ENCODE measurements at places on chromosomes 11 and 22. TPM values are rescaled to one million over a fixed set of nuclear protein-coding genes. Genes with fewer than 3 reads are reported as not detected.

OR4C3 gene
- not detected for total RNA-seq

DDX10 gene
- total RNA-seq: 113 TPM

MAJIN gene
- total RNA-seq: not detected

GRK2 gene
- total RNA-seq: 50.1 TPM

OR5B21 gene
- total RNA-seq: not detected

DNA sequence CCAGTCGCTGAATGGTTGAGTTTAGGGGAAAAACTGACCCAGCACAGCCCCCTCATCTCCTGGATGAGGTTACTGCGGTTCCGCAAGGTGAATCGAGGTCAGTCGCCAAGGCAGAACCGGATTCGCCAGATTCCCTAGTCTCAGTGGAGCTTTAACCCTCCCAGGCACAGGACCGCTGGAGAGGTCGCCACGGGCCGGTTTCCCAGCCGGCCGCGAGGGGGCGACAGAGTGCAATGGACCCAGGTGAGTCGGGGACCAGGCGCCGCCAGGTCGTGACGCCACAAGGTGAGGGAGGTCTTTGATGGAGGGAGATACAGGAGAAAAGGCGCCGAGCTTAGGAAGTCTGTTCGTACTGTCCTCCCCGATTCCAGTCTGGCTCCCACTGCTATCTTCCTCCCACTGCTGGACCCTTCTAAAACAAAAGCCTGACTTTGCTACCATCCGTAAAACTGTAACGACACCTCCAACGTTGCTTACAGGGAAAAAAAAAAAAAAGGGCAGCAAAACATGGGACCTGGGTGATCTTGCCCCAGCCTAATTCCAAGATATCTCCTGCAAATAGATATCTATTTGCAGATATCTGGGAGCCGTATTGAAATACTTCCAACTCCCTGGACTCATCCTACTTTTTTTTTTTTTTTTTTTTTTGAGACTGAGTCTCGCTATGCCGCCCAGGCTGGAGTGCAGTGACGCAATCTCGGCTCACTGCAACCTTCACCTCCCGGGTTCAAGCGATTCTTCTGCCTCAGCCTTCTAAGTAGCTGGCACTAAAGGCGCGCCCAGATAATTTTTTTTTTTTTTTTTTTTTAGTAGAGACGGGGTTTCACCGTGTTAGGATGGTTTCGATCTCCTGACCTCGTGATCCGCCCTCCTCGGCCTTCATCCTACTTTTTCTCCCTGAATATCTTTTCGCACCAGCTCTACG is 1.4 kb upstream of the GGA1 start:
- no peaks in the 10 kb centered on the region for H3K36me3 ChIP-seq
- peak overlapping the region; percentile 98 for H3K27ac ChIP-seq
- peak; percentile 90 for DNase-seq
- peaks cover 12% of the 10 kb centered on the region for H3K4me1 ChIP-seq

GRCh38 chr22:32144496-32145274 is 14.4 kb downstream of the C22orf42 start:
- H3K27me3 ChIP-seq: peaks cover 9% of the 10 kb centered on the region
- no peaks in the 10 kb centered on the region for H3K4me1 ChIP-seq
- no peak overlapping the region for H3K27ac ChIP-seq
- H3K36me3 ChIP-seq: no peaks in the 10 kb centered on the region

DNA sequence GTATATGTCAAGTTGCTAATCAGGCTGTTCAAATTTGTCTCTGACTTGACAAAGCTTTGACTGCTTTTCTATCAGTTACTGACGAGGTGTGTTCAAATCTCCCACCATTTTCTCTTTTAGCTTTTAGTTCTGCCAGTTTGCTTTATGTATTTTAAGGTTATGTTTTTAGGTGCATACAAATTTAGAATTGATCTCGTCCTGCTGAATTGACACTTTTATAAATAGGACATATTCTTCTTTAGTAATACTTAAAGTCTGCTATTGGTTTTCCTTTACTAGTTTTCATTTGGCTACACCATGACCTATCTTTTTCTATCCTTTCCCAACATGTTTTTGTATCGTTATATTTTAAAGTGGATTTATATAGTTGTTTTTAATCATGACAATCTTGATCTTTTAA is 65.7 kb upstream of the KCNQ1OT1 start:
- peaks cover 19% of the 10 kb centered on the region for H3K27me3 ChIP-seq
- no peak overlapping the region for H3K27ac ChIP-seq
- DNase-seq: no peak

GRCh38 chr22:44116331-44116730 is 64.4 kb upstream of the PARVG start:
- no peaks in the 10 kb centered on the region for H3K27me3 ChIP-seq
- H3K27ac ChIP-seq: no peak overlapping the region
- H3K4me3 ChIP-seq: no peak overlapping the region

DNA sequence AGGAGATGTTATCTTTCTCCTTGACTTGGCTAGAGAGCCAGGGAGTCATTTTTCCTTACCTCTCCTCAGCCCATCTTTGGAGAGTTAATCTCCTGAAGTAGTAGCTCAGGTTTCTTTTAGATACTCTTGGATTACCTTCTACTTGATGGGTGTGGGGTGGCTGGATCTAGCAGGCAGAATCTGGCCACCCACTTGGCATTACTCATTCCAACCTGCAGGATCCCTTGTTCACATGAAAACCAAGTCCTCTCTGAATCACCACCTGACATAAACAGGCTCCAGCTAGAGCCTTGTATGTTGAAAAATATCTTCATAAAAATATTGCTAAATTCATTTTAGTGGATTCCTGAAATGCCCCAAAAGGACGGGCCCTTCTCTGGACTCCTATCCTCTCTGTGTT is 250.6 kb upstream of the PLET1 start:
- no peaks in the 10 kb centered on the region for H3K36me3 ChIP-seq
- peaks cover 7% of the 10 kb centered on the region for H3K4me1 ChIP-seq
- peak; percentile 62 for DNase-seq
- no peak overlapping the region for H3K4me3 ChIP-seq
- peaks cover 53% of the 10 kb centered on the region for H3K27me3 ChIP-seq

GRCh38 chr11:28110821-28111200 is 2.6 kb downstream of the METTL15 start:
- peaks cover 5% of the 10 kb centered on the region for H3K36me3 ChIP-seq
- H3K27me3 ChIP-seq: no peaks in the 10 kb centered on the region
- peak overlapping the region; percentile 98 for H3K4me3 ChIP-seq
- H3K27ac ChIP-seq: peak overlapping the region; percentile 99
- no peak for DNase-seq

- no peak for DNase-seq
- no peak overlapping the region for H3K4me3 ChIP-seq
- no peak overlapping the region for H3K27ac ChIP-seq
- no peaks in the 10 kb centered on the region for H3K4me1 ChIP-seq
- no peaks in the 10 kb centered on the region for H3K27me3 ChIP-seq
Observed at GRCh38 chr11:76609736-76610370, 60.7 kb downstream of the LRRC32 start.

GRCh38 chr11:117881217-117881616 is 4.8 kb upstream of the FXYD6 start:
- DNase-seq: no peak
- no peak overlapping the region for H3K4me3 ChIP-seq
- no peak overlapping the region for H3K27ac ChIP-seq
- H3K4me1 ChIP-seq: no peaks in the 10 kb centered on the region
- peaks cover 66% of the 10 kb centered on the region for H3K27me3 ChIP-seq

- DNase-seq: no peak
- H3K36me3 ChIP-seq: no peaks in the 10 kb centered on the region
- H3K4me3 ChIP-seq: no peak overlapping the region
Observed at GRCh38 chr11:18204220-18204619, 31.6 kb downstream of the MRGPRX4 start.

- H3K27ac ChIP-seq: no peak overlapping the region
- peaks cover 5% of the 10 kb centered on the region for H3K4me1 ChIP-seq
- no peak overlapping the region for H3K4me3 ChIP-seq
- H3K36me3 ChIP-seq: peaks cover 57% of the 10 kb centered on the region
- no peaks in the 10 kb centered on the region for H3K27me3 ChIP-seq
Observed at GRCh38 chr11:94840209-94840608, 72.1 kb downstream of the AMOTL1 start.

DNA sequence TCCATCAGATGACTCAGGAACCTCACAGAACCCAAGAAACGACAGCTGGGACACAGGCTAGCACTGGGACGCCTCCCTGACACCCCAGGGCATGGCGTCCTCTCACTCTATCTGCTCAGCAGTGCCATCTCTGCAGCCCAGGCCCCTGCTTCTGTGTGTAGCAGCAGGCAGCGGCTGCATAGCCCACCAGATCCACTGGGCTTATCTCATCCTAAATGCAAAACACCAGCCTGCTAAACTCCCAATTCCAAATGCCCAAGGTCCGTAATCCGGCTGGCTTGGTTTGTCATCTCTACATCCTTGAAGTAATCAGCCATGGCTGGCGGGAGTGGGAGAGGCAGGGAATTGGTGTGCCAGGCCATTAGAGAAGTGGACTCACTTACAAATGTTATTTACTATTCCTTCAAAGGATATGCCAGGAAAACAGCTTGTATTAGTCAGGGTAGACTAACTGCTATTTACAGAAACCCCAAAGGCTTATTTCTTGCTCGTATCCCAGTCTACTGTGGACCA is 30.7 kb downstream of the SPATA19 start:
- peaks cover 11% of the 10 kb centered on the region for H3K27me3 ChIP-seq
- H3K27ac ChIP-seq: no peak overlapping the region
- no peaks in the 10 kb centered on the region for H3K36me3 ChIP-seq

DNA sequence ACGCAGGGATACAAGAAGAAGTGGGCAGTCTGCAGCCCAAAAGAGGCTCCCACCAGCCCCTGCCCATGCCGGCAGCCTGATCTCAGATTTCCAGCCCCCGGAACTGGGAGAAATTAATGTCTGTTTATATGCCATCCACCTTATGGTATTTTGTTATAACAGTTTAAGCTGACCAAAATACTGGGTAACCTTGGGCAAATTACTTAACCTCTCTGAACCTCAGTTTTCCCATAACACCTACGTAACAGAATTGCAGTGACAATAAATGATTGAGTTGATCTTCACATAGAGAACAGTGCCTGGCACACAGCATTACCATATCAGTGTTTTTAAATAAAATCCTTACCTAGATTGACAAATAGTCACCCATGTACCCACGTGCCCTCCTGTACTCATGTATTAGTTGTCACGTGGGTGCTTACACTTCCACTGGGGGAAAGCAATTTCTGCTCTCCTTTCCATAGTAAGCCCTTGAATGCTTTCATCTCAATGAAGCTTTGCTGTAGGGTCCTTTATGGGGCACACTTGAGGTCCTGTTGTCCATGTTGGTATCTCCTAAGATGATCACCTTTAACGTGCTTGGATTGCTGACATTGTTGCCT is 54.2 kb upstream of the PHF21A start:
- H3K27me3 ChIP-seq: peaks cover 11% of the 10 kb centered on the region
- H3K27ac ChIP-seq: no peak overlapping the region
- no peaks in the 10 kb centered on the region for H3K36me3 ChIP-seq
- no peak for DNase-seq
- H3K4me3 ChIP-seq: no peak overlapping the region

- no peak overlapping the region for H3K4me3 ChIP-seq
- no peak for DNase-seq
- no peak overlapping the region for H3K27ac ChIP-seq
- H3K4me1 ChIP-seq: peaks cover 2% of the 10 kb centered on the region
Observed at GRCh38 chr22:29574762-29575450, 6.0 kb downstream of the NIPSNAP1 start.

GRCh38 chr22:24725736-24726135 is 48.8 kb downstream of the PIWIL3 start:
- H3K4me3 ChIP-seq: no peak overlapping the region
- no peak overlapping the region for H3K27ac ChIP-seq
- no peak for DNase-seq
- peaks cover 7% of the 10 kb centered on the region for H3K4me1 ChIP-seq
- no peaks in the 10 kb centered on the region for H3K36me3 ChIP-seq

DNA sequence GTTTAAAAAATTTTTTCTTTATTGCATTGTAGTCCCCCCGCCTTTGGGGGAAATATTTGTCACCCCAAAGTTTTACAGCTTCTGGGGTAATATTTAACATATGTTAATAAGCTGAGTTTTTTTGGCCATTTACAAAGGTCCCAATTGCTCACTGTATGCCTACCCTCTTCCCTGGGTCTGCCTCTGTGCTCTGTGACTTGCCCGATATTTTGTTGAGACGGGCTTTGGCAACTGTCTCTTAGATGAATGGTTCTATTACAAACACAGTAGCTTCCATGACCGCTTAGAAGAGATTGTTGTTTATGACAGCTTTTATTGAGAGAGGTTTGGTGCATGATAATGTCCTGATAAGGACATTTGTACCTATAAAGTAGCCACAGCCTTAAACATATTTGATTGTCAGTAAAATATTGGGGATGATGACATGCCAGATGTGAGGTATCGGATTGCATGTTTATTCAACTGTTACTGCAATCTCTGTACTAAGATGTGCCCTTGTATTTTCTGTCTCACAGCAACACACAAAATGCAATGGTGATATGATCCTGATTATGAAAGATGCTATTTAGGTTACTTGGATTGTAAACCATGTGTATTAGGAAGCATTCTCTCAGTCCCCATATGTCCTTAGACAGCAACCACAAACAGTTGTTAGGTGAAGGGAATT is 103.1 kb downstream of the TEAD1 start:
- H3K4me1 ChIP-seq: peaks cover 37% of the 10 kb centered on the region
- no peak overlapping the region for H3K4me3 ChIP-seq
- no peaks in the 10 kb centered on the region for H3K27me3 ChIP-seq

- H3K27ac ChIP-seq: no peak overlapping the region
- H3K27me3 ChIP-seq: peaks cover 16% of the 10 kb centered on the region
- peak; percentile 57 for DNase-seq
- H3K4me1 ChIP-seq: no peaks in the 10 kb centered on the region
Observed at GRCh38 chr22:36986242-36986821, 32.9 kb downstream of the TST start.

DNA sequence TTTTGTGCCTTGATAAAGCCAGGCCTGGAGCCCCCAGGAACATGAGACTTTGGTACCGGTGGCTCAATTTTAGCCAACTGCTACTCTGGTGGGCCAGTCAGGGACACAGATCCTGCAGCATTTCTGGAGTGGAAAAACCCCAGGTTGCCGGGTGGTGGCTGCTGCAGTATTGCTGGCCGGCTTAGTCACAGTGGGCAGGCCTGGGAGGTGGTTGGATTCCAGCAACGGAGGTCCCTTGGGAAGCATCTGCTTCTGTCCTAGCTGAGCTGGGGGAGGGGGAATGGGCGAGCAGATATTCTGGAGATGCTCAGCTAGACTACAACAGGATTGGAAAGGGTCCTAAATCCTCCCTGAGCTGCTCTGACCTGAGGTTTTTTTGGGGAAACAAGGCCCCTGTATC is 31.6 kb upstream of the ACCSL start:
- no peak overlapping the region for H3K27ac ChIP-seq
- H3K27me3 ChIP-seq: peaks cover 10% of the 10 kb centered on the region
- no peaks in the 10 kb centered on the region for H3K36me3 ChIP-seq
- H3K4me1 ChIP-seq: no peaks in the 10 kb centered on the region

DNA sequence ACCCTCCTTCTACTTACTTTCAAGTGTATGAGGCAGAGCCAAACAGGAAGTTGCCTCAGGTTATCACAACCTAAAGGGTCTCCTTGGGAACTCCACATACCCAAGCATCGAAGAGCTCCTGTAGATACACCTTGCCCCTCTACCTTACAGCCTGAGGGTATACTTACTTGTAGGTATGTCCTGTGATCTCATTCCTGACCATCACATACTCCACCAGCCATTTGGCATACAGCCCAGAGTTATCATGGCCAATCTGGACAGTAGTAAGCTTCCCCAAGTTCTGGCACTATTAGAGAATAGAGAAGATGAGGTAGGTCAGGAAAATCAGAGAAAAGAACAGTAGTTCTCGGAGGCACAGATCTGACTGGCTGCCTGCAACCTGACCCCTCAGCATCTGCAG is 53.4 kb upstream of the SCUBE2 start:
- DNase-seq: peak; percentile 68
- H3K27me3 ChIP-seq: no peaks in the 10 kb centered on the region
- peak overlapping the region; percentile 3 for H3K4me3 ChIP-seq
- H3K4me1 ChIP-seq: peaks cover 31% of the 10 kb centered on the region
- H3K27ac ChIP-seq: no peak overlapping the region

Measured in MCF 10A (cell line).